NCI-H187 treated with DMSO at 0.1 percent for 48 hours (cell line): ENCODE measurements at places on chromosomes 12 and 14.
A peak's percentile ranks its signal among the peaks of the same experiment; 100 is the strongest.

GRCh38 chr12:112932485-112933128, 5.7 kb upstream of the OAS3 start:
- DNase-seq: no peak

GRCh38 chr12:10408842-10409241, 715 bp downstream of the KLRC4 start:
- DNase-seq: no peak

- no peak for DNase-seq
These were observed 188.0 kb upstream of the MDGA2 start for GRCh38 chr14:47863441-47863840.

DNA sequence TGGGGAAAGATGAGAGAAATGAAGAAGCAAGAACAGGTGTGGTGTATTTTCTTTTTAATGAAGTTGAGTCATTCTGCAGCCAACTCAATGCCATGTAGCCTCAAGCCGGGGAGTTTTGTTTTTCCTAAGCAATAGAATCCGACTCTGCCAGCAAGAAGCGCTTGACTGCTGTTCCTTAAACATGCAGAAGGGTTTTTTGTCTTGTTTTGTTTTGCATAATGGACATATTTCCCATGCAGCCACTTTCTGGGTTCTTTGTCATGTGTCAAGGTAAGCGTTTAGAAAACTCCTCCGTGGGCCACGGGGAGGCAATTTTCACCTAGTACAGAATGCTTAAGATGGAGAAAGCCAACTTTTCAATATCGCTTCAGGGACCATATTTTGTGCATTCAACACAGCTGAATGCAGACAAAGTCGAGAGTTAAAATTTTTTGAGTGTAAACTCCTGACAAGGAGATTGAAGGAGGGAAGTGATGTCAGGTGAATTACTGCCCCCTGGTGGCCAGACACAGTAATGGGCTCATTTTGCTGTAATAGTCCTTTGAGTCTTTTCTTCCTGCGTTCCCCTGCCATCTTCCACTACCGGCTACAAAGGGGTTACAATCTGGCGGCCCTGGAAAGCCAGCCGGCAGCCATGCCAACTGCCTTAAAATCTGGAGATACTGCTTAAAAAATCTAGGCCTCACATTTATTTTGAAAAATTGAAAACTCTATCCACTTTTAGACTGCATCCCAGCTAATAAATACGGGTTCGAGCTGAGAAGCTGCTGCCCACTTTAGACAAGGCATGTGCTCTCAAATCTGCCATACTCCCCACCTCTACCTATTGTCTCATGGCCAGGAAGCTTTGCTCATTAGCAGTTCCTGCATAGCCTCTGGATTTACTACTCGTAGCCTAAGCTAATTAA, 3.2 kb upstream of the FICD start:
- peak; percentile 73 for DNase-seq

DNA sequence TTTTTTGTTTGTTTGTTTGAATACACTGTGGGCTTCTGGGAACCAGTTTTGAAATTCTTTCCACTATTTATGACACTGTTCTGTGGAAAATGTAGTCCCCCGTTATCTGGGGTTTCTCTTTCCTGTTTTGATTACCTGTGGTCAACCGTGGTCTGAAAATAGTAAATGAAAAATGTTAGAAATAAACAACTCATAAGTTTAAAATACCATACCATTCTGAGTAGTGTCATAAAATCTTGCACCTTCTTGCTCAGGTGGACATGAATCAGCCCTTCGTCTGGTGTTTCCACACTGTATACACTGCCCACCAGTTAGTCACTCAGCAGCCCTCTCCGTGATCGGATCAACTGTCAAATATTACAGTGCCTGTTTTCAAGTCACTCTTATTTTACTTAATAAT, 5.1 kb upstream of the PAPOLA start:
- DNase-seq: no peak

- DNase-seq: no peak
These were observed 122.1 kb downstream of the CALM1 start for GRCh38 chr14:90518941-90519256.

DNA sequence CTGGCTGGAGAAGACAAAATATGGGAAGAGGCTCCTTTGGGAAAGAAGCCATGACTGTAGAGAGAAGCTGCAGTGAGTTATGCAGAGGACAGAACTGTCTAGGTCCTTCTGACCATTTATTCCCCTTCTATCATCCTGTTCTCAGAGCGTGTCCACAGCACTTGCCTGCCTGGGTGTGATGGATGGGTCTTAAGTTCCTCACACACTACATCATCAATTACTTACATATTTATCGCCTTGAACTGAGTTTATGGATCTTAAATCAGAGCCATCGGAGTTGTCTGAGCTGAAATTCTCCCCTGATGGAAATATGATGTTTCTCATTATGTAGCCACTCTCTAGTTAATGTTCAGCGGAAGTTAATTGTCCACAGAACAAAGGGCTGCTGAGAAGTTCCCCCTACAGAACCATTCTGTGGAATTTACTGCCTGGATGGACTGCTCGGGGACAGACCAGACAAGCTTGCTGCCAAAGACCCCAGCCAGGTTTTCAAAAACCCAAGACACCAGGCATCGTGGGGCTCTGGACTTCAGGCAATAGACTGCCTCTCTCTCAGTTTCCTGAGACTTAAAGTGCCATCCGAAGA, 232.5 kb upstream of the NOS1 start:
- no peak for DNase-seq

GRCh38 chr14:30223966-30224365, 296.3 kb upstream of the PRKD1 start:
- DNase-seq: no peak

- no peak for DNase-seq
These were observed 153.2 kb upstream of the ABCD2 start for GRCh38 chr12:39772821-39773259.

- no peak for DNase-seq
These were observed 316.1 kb downstream of the SEC23A start for GRCh38 chr14:38786921-38787320.

- no peak for DNase-seq
These were observed 106.7 kb downstream of the PTPN11 start for GRCh38 chr12:112525426-112525809.

GRCh38 chr14:98185036-98185435, 1087.0 kb downstream of the BCL11B start:
- DNase-seq: no peak

DNA sequence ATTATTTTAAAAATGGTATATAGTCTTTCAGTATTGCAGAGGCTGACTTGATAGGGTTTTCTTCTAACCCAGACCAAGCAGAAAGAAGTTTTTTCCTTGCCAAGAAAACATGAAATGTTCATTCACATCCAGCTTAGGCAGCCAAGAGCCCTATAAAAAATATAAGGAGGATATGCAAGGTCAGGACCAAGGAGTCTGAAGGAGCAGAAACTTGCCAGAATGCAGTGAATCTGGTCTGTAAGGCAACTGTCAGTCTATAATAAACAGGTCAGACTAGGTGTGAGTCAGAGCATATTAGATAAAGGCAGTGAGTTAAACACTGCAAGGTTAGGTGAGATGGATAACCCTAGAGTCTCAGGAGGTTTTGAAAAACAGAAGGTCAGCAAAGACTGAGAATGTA, 645.5 kb downstream of the C12orf50 start:
- DNase-seq: no peak

DNA sequence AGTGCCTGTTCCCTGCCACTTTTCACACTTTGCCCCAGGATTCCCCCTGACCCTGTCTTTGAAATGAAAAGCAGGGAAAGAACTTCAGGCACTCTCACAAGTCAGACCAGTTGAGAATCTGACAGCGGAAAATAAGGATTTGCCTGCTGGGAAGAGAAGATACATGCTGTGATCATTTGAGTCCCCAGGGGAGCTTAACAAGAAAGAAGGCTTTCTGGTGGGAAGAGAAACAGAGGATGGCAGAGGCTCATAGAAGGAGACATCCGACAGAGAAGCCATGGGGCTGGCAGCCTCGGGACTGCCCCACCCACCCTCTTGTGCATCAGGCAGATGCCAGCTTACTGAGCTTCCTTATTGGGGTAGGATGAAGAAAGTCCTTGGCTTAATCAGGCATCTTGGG, 11.9 kb downstream of the TTC9 start:
- no peak for DNase-seq

DNA sequence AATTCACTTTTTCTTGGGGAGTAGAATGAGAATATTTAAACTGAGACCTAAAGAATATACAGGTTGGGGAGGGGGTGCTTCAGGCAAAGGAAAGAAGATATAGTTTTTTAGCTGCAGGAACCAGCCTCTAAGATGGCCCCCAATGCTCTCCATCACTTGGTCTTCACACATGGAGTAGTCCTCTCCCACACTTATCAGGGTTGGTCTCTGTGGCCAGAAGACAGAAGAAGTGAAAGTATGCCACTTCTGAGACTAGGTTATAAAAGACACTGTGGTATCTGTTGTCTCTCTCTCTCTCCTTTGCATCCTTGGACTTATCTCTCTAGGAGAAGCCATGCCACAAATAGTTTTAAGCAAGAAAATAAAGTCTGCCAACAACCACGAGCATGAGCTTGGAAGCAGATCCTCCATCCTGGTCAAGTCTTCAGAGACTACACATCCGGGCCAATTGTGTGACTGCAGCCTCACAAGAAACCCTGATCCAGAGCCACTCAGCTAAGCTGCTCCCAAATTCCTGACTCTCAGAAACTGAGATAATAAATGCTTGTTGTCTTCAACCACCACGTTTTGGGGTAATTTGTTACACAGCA, 18.0 kb downstream of the PUS7L start:
- no peak for DNase-seq

GRCh38 chr12:27769142-27769673, 10.8 kb upstream of the KLHL42 start:
- no peak for DNase-seq
